Immature natural killer cell (primary cell): ENCODE measurements at places on chromosomes 11 and 22. TPM values are rescaled to one million over a fixed set of nuclear protein-coding genes. Genes with fewer than 3 reads are reported as not detected.

Gene PLEKHB1
- polyA plus RNA-seq = 5.8 TPM

Gene NTM
- polyA plus RNA-seq = not detected

Gene SRRD
- polyA plus RNA-seq = 27.6 TPM

Gene NDUFC2
- 320 TPM for polyA plus RNA-seq

Gene TMEM123
- polyA plus RNA-seq = 288 TPM

Gene TNKS1BP1
- 1.7 TPM for polyA plus RNA-seq

Gene TSSK2
- not detected for polyA plus RNA-seq

Gene VSTM5
- polyA plus RNA-seq = not detected

Gene C11orf24
- polyA plus RNA-seq = 10.4 TPM

Gene PTPRJ
- polyA plus RNA-seq = 19.0 TPM

Gene MRGPRX3
- not detected for polyA plus RNA-seq

Gene LGALS12
- polyA plus RNA-seq = 1.7 TPM

Gene HSPB2
- not detected for polyA plus RNA-seq

Gene SMTNL1
- not detected for polyA plus RNA-seq

Gene HIPK3
- 24.3 TPM for polyA plus RNA-seq

Gene AIFM3
- polyA plus RNA-seq = 1.4 TPM

Gene SAA2
- polyA plus RNA-seq = not detected

Gene SESN3
- polyA plus RNA-seq = 0.33 TPM

Gene DNAJB7
- polyA plus RNA-seq = not detected

Gene FOLR2
- not detected for polyA plus RNA-seq

Gene MS4A12
- not detected for polyA plus RNA-seq

Gene TRPT1
- 51.0 TPM for polyA plus RNA-seq

Gene RIMBP3B
- 0.12 TPM for polyA plus RNA-seq

Gene RFPL3
- not detected for polyA plus RNA-seq

Gene RAB3IL1
- not detected for polyA plus RNA-seq

Gene ZNF214
- polyA plus RNA-seq = not detected

Gene MS4A15
- polyA plus RNA-seq = not detected

Gene HTR3B
- not detected for polyA plus RNA-seq

Gene SLC22A8
- polyA plus RNA-seq = not detected

Gene MACROD1
- polyA plus RNA-seq = 7.1 TPM

Gene VWCE
- polyA plus RNA-seq = not detected

Gene LMNTD2
- 0.54 TPM for polyA plus RNA-seq

Gene OR5A1
- not detected for polyA plus RNA-seq

Gene TMEM191B
- 1.7 TPM for polyA plus RNA-seq

Gene SLCO2B1
- not detected for polyA plus RNA-seq

Gene IGSF22
- 0.20 TPM for polyA plus RNA-seq

Gene SLC22A9
- not detected for polyA plus RNA-seq

Gene FXYD2
- 12.0 TPM for polyA plus RNA-seq

Gene P2RX6
- polyA plus RNA-seq = not detected

Gene TIMM10
- 55.7 TPM for polyA plus RNA-seq

Gene ADM
- 0.20 TPM for polyA plus RNA-seq

Gene OR52H1
- polyA plus RNA-seq = not detected

Gene OR2AG2
- not detected for polyA plus RNA-seq

Gene TMEM45B
- not detected for polyA plus RNA-seq

Gene MUC2
- not detected for polyA plus RNA-seq

Gene GUCY1A2
- not detected for polyA plus RNA-seq

Gene BDNF
- polyA plus RNA-seq = not detected

Gene KRTAP5-2
- polyA plus RNA-seq = not detected
